Fibroblast of skin of right quadriceps (primary cell): ENCODE measurements at places on chromosomes 13 and 19.

DNA sequence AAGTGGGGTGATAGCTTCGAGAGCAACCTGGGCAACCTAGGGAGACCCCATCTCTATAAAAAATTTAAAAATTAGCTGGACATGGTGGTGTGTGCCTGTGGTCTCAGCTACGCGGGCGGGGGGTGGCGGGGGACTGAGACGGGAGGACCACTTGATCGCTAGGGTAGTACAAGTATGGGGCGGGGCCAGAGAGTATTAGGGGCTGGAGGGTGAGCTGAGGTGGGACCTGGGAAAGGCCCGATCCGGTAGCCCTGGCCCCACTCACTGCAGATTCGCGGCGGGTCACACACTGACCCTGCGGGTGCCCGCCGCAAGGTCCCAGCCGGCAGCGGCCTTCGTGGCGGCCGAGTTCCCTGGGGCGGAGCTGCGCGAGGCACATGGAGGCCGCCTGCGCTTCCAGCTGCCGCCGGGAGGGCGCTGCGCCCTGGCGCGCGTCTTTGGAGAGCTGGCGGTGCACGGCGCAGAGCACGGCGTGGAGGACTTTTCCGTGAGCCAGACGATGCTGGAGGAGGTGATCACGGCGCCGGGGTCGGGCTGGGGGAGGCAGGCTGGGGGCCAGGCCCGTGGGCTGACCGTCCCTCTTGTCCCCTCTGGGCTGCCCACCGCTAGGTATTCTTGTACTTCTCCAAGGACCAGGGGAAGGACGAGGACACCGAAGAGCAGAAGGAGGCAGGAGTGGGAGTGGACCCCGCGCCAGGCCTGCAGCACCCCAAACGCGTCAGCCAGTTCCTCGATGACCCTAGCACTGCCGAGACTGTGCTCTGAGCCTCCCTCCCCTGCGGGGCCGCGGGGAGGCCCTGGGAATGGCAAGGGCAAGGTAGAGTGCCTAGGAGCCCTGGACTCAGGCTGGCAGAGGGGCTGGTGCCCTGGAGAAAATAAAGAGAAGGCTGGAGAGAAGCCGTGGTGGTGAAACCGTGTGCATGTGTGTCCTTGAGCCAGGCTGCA, 2.0 kb upstream of the ARHGAP45 start:
- DNase-seq = peak; percentile 49

DNA sequence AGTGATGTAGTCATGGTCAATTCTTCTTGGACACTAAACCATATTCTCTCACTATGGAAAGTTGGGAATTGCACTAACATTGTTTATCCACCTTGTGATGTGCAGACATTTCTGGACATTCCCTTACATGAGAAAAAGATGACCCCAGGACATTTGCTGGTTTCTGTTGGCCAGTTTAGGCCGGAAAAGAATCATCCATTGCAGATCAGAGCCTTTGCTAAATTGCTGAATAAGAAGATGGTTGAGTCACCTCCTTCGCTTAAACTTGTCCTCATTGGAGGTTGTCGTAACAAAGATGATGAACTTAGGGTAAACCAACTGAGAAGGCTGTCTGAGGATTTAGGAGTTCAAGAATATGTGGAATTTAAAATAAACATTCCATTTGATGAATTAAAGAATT, at the start of gene UTP14C:
TSS of gene UTP14C (plus strand) at position 211 of the 400 bp plus-strand sequence. CDS start 4,114 bp downstream, outside the sequence.
- no peak for DNase-seq

GRCh38 chr13:60448907-60449510, 52.0 kb downstream of the TDRD3 start:
- DNase-seq = peak; percentile 40

DNA sequence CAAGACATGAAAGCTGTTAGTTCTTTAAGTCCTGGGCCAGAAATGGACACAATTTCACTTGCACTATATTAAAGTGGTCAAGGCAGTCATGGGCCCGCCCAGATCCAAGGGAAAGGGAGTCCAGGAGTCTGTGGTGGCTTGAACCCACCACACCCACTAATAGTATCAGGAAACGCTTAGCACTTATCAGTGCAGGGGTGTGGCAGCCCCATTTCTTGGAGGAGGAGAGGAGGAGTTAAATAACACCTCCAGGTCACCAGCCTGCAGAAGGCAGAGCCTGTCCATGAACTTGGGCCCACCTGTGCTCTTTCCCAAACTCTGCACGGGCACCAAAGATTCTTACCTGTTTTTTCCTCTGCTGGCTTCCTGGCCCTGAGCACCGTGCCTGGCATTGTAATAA, 5.4 kb upstream of the NTN5 start:
- no peak for DNase-seq

GRCh38 chr19:54415208-54415900, at the start of gene TTYH1:
TTYH1 (plus strand) TSS chr19:54415464; CDS start chr19:54415553, 89 bp downstream.
- DNase-seq = no peak

DNA sequence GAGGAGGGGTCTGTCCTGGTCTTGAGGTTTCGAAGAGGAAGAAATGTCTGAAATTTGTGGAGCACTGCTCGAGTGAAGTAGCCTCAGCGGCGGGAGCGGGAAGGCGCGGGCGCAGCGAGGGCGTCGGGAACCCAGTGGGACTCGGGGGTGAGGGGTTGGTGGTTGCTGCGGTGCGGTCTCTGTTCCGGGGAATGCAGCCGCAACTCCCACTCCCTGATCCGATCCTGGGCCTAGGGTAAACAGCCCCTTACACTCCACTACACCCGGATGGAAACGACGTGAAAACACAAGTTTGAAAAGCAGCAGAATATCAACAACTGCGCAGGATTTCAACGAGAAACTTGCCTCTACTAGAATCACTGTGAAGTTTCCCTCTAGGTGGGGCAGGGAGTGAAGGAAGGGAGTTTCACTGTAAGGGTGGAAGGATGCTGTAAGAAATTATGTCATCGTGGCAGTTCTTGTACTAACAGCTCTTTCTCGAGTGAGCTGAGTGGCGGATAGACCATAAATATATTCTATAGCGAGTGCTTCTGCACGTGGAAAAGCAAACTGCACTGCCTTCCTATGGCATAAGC, 2.0 kb upstream of the KLF12 start:
- DNase-seq = peak; percentile 52
